NCI-H2029 treated with DMSO at 0.1 percent for 48 hours (cell line): ENCODE measurements at places on chromosomes 5 and 9.

DNA sequence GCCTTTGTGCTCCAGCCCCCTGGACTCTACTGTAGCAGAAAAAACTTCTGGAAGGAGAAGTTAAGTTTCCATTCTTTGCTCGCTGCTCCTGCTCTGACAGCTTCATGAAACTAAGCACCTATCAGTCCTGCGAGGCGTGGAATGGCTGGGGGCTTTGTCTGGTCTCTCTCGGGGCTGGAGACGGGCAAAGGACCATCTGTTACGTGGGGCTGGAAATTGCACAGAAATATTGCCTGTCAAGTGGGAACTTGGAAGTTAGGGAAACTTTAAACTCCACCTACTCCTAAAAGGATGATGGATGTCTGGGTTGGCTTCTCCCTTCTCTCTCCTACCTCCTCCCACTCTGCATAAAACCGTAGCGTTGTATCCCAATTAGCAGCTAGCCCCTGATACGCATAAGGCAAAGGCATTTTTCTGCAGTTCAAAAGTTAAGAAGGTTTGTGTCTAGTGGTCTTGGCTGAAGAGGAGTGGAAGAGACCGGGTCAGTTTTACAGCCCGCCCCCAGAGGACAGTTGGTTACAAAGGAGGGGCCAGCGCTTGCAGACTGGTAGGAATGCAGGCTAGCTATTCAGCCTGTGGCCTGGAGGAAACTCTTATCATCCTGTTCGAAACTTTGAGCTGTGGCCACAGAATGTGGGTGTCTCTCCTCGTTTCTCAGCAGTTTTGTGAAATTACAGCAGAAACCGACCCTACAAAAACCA, 1.3 kb downstream of the FBXL7 start:
- DNase-seq = no peak

GRCh38 chr9:87006956-87007355, 59.6 kb upstream of the GAS1 start:
- DNase-seq = no peak

- DNase-seq = no peak
Observed at GRCh38 chr5:29758986-29759421, 1434.5 kb upstream of the CDH6 start.

DNA sequence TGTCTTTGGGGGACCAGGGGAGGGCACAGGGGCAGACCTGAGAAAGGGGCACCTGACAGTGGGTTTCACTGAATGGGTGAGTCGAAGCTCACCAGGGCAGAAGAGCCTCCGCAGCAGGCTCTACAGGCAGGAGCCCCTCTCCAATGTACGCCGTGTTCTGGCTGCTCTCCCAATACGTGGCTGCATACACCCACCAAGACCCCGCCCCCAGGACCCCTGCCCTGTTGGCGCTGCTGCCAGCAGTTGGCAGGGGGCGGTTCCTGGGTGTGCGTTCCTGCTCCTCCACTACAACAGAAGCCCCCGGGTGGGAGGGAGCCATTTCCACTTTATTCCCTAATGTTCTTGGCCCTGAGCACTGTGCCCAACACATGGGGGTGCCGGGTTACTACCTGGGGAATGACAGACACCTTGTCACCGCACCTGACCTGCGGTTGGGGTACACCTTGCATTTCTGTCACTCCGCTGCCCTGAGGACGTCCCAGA, 30.3 kb downstream of the SARDH start:
- no peak for DNase-seq

- no peak for DNase-seq
Observed at GRCh38 chr9:137816531-137817235, 60.9 kb upstream of the CACNA1B start.

- no peak for DNase-seq
Observed at GRCh38 chr5:94682814-94683520, 64.5 kb downstream of the SLF1 start.

DNA sequence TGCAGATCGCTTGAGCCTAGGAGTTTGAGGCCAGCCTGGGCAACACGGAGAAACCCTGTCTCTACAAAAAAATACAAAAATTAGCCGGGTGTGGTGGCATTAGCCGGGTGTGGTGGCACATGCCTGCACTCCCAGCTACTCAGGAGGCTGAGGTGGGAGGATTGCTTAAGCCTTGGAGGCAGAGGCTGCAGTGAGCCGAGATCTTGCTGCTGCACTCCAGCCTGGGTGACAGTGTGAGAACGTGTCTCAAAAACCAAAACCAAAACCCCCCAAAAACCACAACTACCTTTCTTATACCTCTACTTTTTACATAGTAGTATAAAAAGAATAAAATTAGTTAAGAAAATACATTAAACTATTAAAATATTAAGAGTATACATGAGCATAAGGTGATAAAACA, 121.2 kb downstream of the RAPGEF6 start:
- no peak for DNase-seq

GRCh38 chr5:17805227-17805825, 171.1 kb downstream of the TAF11L14 start:
- DNase-seq = no peak

GRCh38 chr5:65928322-65928752, 2.0 kb downstream of the ERBIN start:
- DNase-seq = no peak

GRCh38 chr5:6961837-6962635, 248.8 kb downstream of the TENT4A start:
- no peak for DNase-seq

DNA sequence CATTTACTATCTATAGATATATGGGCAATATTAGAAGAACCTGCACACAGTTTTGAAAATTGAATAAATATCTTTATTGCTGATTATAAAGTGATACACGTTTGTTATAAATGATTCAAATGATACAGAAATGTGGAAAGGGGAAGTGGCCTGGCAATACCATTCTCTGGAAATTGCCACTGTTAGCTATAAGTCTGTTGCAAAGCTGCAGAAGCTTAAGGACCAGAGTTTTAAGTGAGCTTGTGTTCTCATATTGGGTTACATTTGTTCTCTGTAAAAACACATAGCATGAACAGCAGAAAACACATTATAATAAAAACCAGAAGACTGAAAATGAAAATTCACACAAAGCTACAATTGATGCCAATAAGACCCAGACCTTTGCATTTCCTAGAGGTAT, 59.6 kb downstream of the RASGRF2 start:
- DNase-seq = no peak

DNA sequence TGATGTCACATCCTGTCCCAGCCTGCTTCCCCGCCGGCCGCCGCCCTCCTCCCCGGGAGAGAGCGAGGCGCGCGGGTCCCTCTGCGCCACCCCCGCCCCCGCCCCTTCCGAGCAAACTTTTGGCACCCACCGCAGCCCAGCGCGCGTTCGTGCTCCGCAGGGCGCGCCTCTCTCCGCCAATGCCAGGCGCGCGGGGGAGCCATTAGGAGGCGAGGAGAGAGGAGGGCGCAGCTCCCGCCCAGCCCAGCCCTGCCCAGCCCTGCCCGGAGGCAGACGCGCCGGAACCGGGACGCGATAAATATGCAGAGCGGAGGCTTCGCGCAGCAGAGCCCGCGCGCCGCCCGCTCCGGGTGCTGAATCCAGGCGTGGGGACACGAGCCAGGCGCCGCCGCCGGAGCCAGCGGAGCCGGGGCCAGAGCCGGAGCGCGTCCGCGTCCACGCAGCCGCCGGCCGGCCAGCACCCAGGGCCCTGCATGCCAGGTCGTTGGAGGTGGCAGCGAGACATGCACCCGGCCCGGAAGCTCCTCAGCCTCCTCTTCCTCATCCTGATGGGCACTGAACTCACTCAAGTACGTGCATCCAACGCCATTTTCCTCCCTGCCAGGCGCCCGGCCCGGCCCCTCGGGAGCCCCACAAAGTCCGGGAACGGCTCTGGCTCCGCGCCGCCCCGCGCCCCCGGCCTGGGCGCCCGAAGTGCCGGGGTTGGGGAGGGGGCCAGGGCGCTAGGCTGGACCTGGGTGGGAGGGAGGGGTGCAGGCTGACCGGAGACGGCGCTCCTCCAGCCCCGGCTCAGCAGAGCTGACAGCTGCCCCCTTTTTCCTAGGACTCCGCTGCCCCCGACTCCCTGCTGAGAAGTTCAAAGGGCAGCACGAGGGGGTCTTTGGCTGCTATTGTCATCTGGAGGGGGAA, 12.0 kb upstream of the OLFM1 start:
- no peak for DNase-seq

DNA sequence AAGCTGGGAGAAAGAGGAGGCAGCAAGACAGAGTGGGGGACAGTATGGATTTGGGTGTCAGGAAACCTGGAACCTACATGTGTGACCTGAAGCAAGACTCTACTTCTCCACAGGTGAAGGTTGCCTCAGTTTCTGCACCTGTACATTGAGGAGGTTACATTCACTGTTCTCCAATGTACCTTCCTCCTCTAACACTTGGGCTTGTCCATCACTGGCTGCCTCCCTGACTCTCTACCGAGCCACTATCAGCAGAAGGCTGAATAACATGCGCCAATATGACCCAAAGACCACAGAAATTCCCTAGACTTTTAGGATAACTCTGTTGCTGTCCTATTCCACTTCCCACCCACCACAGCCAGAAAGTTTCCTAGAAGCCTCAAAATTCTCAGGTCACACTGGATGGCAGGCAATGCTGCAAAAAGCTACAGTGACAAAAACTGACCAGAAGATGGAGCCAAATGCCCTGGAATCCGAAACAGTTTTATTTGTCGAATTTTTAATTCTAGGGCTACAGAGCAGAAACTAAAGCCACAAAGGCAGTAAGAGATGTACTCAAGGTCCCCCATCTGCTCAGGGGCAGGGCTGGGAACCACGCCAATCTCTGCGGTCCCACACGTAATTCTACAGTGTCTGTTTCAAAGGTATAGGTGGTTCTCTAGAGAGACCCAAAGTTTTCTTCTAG, 64.4 kb downstream of the FAM114A2 start:
- peak; percentile 29 for DNase-seq

GRCh38 chr5:113199122-113199905, 222.7 kb downstream of the DCP2 start:
- no peak for DNase-seq

DNA sequence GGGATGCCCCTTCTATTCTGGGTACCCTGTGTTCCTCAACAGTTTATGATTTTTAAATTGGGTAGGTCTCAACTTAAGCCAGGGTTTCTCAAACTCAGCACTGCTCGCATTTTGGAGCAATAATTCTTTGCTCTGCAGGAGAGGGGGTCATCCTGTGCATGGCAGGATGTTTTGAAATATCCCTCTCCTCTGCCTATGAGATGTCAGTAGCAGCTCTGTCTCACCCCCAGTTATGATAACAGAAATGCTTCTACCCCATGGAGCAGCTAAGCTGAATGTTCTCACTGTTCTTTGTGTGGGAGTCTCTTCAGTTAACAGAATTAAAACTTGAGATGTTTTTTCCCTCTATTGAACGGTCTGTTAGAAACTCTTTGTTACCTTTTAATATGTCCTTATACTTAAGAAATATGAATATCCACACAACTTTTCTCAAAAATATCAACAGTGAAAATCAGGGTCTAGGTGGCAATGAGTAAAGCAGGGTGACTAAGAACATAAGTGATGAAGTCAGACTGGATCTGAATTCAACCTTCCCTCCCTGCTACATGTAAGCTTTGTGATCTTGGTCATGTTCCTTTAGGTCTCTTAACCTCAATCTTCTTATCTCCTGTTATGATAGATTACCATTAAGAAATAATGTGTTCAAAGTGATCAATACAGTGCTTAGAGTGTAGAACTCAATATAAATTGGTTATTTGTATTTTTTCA, 89.0 kb downstream of the CAMK4 start:
- no peak for DNase-seq

DNA sequence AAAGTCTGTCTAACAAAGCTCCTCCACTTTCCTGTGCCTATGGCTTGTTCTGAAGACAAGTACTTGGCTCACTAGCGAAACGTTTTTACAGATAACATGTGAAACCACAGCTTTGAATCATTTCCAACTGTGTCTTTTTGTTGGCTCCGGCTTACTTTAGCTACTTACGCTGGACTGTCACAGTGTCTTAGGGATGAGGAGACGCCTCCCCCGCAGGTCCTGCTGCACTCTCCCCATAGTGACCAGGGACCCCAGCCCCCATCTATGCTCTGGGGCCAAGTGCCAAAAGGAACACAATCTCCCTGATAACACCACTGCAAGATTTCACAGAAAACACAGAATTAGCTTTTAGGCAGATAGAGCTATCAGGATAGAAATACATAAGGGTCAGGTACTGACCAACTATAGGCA, 219.1 kb downstream of the ADAMTS6 start:
- DNase-seq = no peak

GRCh38 chr5:81058121-81058520, 98.0 kb downstream of the RASGRF2 start:
- no peak for DNase-seq

- no peak for DNase-seq
Observed at GRCh38 chr9:133506653-133507038, 18.1 kb downstream of the MYMK start.

- DNase-seq = no peak
Observed at GRCh38 chr5:143219696-143220095, 183.8 kb downstream of the NR3C1 start.
